ENCODE measurements at places on chromosomes 2 and 18.

DNA sequence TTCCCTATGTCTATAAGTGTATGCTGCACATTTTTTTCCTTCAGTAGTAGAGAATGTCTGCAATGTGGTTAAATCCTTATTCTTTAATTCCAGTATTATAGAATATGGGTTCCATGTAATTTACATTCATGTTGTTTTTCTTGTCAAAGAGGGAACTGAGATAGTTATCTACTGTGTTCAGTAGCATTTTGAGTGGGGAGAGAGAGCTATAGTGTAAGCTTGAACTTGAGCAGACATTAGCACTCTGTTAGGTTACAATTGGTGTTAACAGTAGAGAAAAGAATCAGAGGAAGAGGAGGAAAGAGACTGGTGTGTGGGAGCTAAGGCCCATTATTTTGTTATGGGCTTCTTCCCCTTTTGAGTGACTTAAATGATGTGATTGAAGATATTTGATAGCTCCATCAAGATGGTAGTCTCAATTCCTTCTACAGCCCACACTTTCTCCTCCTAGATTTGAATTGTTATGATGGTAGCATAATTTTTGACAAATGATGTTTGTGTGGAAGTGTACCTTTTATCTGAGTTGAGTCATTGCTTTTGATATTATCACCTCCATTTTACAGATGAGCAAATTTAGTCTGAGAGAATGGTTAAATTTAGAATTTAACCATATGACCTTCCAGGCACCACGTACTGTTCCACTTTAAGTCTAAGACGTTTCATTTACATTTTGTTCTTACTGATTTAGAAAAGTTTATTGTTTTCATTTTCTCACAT, 71.3 kb downstream of the FMNL2 start:
- no peaks in the 10 kb centered on the region for H3K36me3 ChIP-seq
- peaks cover 7% of the 10 kb centered on the region for H3K4me1 ChIP-seq
- no peak overlapping the region for H3K4me3 ChIP-seq
- peak overlapping the region; percentile 84 for H3K27ac ChIP-seq

- H3K4me1 ChIP-seq: peaks cover 4% of the 10 kb centered on the region
- DNase-seq: peak; percentile 81
- H3K27ac ChIP-seq: peak overlapping the region; percentile 92
- no peaks in the 10 kb centered on the region for H3K27me3 ChIP-seq
These were observed 535 bp downstream of the HOXD3 start for GRCh38 chr2:176157499-176158185.

GRCh38 chr2:17626986-17627385, 86.5 kb downstream of the VSNL1 start:
- no peak for DNase-seq
- H3K27ac ChIP-seq: no peak overlapping the region
- no peaks in the 10 kb centered on the region for H3K4me1 ChIP-seq
- H3K36me3 ChIP-seq: no peaks in the 10 kb centered on the region

- H3K27me3 ChIP-seq: no peaks in the 10 kb centered on the region
- H3K36me3 ChIP-seq: no peaks in the 10 kb centered on the region
- peaks cover 6% of the 10 kb centered on the region for H3K4me1 ChIP-seq
- peak overlapping the region; percentile 90 for H3K27ac ChIP-seq
- H3K4me3 ChIP-seq: no peak overlapping the region
- DNase-seq: peak; percentile 53
These were observed 132.7 kb upstream of the XPO1 start for GRCh38 chr2:61670591-61671501.

DNA sequence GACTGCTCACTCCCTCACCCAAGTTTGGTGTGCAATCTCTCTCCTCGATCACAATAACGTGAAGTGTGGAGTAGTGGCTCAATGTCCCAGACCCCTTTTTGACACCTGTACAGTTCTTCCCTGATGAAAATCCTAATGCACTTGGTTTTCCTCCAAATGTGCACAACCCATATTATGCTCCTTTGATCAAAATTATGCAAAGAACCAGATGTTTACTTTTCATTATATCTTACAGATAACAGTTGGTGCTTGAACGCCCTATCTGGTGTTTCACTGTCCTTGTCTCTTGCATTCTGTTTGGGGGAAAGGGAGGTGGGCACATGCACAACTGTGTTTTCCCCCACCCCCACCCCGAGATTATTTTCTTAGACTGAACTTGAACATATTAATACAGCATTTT, 85.0 kb upstream of the CREB1 start:
- no peaks in the 10 kb centered on the region for H3K4me1 ChIP-seq
- no peaks in the 10 kb centered on the region for H3K27me3 ChIP-seq
- no peaks in the 10 kb centered on the region for H3K36me3 ChIP-seq

GRCh38 chr2:191804766-191805165, 42.1 kb downstream of the CAVIN2 start:
- no peak overlapping the region for H3K27ac ChIP-seq
- H3K4me3 ChIP-seq: no peak overlapping the region
- H3K4me1 ChIP-seq: no peaks in the 10 kb centered on the region
- no peak for DNase-seq
- no peaks in the 10 kb centered on the region for H3K36me3 ChIP-seq

GRCh38 chr18:56921896-56922480, 224.9 kb upstream of the BOD1L2 start:
- no peaks in the 10 kb centered on the region for H3K4me1 ChIP-seq
- no peak overlapping the region for H3K4me3 ChIP-seq
- DNase-seq: no peak
- no peaks in the 10 kb centered on the region for H3K36me3 ChIP-seq

GRCh38 chr2:27954221-27954673, 63.7 kb downstream of the BABAM2 start:
- H3K27ac ChIP-seq: peak overlapping the region; percentile 52
- no peaks in the 10 kb centered on the region for H3K36me3 ChIP-seq
- H3K4me3 ChIP-seq: no peak overlapping the region
- no peaks in the 10 kb centered on the region for H3K4me1 ChIP-seq
- H3K27me3 ChIP-seq: no peaks in the 10 kb centered on the region
- no peak for DNase-seq

GRCh38 chr18:54794823-54795222, 33.5 kb upstream of the RAB27B start:
- H3K4me1 ChIP-seq: no peaks in the 10 kb centered on the region
- DNase-seq: no peak
- H3K27ac ChIP-seq: no peak overlapping the region
- no peak overlapping the region for H3K4me3 ChIP-seq

- H3K27ac ChIP-seq: no peak overlapping the region
- no peak for DNase-seq
- no peaks in the 10 kb centered on the region for H3K4me1 ChIP-seq
- H3K4me3 ChIP-seq: no peak overlapping the region
- no peaks in the 10 kb centered on the region for H3K27me3 ChIP-seq
These were observed 15.7 kb upstream of the DPP10 start for GRCh38 chr2:114426756-114427155.

DNA sequence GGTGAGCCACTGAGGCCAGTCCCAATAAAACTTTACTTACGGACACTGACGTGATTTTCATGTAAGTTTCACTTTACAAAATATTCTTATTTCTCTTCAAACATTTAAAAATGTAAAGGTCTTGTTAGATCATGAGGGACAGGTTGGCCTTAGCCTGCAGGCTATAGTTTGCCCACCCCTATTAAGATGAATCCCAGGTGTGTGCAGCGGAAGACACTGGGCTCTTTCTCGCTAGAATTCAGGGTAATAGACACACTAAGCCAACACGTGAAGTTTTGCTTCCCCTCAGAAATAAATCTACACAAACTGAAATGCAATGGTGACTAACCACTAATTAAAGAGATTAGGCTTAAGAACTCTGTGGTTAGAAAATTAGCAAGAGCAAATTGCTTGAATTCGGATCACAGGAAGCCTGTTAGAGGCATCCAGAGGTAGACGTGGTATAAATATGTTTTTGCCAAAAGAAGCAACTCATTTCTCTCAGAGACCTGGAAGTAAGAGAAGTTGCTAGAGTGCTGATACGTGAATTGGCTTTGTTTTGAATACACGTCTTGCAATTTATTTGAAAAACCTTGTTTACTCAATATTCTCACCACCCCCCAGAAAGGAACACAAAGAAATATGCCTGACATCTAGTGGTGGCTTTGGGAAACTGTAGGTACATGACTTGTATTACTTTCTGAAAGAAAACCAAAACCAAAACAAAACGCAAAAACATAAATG, 151.6 kb downstream of the DTNB start:
- H3K27ac ChIP-seq: no peak overlapping the region
- peak overlapping the region; percentile 61 for H3K4me3 ChIP-seq
- H3K27me3 ChIP-seq: no peaks in the 10 kb centered on the region
- H3K36me3 ChIP-seq: no peaks in the 10 kb centered on the region
- peaks cover 5% of the 10 kb centered on the region for H3K4me1 ChIP-seq
- DNase-seq: peak; percentile 89

GRCh38 chr2:138559641-138560040, 58.1 kb downstream of the SPOPL start:
- H3K27me3 ChIP-seq: no peaks in the 10 kb centered on the region
- H3K4me3 ChIP-seq: no peak overlapping the region
- no peaks in the 10 kb centered on the region for H3K4me1 ChIP-seq
- DNase-seq: no peak
- no peak overlapping the region for H3K27ac ChIP-seq
- peaks cover 6% of the 10 kb centered on the region for H3K36me3 ChIP-seq

GRCh38 chr2:162731917-162732804, 106.4 kb downstream of the KCNH7 start:
- H3K27me3 ChIP-seq: no peaks in the 10 kb centered on the region
- DNase-seq: no peak
- no peaks in the 10 kb centered on the region for H3K36me3 ChIP-seq
- no peaks in the 10 kb centered on the region for H3K4me1 ChIP-seq
- no peak overlapping the region for H3K27ac ChIP-seq

DNA sequence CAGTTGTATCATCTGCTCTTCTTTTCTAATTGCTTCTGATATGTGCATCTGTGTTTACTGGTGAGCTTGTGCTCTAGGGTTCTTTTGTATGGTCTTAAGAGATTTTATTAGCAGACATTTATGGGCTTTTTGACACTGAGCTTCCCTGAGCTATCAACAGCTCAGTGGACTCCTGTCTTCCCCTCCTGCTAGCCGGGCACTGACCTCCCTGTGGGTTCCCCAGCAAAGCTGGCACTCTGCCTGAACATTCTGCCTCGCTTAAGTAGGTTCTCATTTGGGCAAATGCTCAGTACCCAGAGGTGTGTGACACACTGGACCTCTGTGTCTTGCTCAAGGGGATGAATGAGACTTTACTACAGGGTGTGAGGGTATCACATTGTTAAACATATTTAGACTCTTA, 15.8 kb downstream of the TRAF3IP1 start:
- H3K4me1 ChIP-seq: no peaks in the 10 kb centered on the region
- no peak overlapping the region for H3K4me3 ChIP-seq
- H3K27me3 ChIP-seq: no peaks in the 10 kb centered on the region
- H3K27ac ChIP-seq: no peak overlapping the region

GRCh38 chr18:2642771-2643170, 12.8 kb upstream of the SMCHD1 start:
- H3K27ac ChIP-seq: no peak overlapping the region
- no peaks in the 10 kb centered on the region for H3K36me3 ChIP-seq
- DNase-seq: no peak
- no peaks in the 10 kb centered on the region for H3K27me3 ChIP-seq
- H3K4me1 ChIP-seq: no peaks in the 10 kb centered on the region

DNA sequence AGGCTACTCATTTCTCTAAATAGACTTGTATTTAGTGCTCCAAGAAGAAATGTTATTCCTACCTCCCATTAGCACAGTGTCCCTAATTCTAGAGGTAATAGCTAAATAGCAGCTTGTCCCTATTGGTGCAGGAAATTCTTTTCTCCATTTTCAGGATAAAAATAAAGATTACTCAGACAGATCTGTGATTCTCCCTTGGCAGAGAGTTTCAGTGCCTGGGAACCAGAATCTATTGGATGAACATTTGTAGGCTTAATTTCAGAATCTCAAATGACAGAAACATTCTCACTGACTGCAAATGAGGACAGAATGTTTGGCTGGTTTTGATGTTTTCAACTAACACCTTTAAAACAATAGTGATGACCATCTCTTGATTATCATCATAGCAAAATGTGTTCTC, 33.3 kb upstream of the LGALSL start:
- no peaks in the 10 kb centered on the region for H3K36me3 ChIP-seq
- H3K4me1 ChIP-seq: no peaks in the 10 kb centered on the region
- H3K4me3 ChIP-seq: no peak overlapping the region
- no peaks in the 10 kb centered on the region for H3K27me3 ChIP-seq
- DNase-seq: no peak

DNA sequence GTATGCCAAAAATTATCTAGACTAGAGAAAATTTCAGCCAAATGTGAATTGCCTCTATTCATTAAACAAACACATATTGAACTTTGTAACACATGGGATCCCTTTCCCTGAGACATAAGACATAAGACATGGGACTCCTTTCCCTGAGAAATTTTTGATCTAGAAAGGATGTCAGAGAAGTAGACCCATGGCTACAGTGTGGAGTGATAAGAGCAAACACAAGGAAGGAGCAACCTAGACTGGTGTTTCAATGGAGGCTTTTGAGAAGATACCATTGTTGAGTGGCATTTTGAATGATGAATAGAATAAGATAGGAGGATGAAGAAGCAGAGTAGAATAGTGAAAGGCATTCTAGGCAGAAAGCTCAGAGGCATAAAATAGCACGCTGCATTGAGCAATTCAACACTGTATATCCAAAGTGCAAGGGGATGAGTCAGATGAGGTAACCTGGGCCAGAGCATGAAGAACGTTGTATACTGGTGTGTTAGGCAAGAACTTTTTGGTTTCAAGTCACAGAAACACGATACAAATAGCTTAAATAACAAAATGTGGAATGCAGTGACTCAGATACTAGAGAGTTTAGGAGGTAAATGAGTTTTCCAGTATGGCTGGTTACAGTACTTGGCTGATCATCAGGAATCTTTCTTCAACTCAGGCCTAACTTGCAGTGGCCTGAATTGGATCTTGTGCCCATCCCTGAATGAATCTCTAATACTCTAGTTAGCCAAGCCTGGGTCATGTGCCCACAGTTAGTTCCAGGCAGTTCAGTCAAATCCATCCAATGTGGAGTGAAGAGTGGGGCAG, 129.8 kb upstream of the TANK start:
- no peaks in the 10 kb centered on the region for H3K4me1 ChIP-seq
- no peak overlapping the region for H3K27ac ChIP-seq
- DNase-seq: no peak
- no peak overlapping the region for H3K4me3 ChIP-seq
- no peaks in the 10 kb centered on the region for H3K36me3 ChIP-seq

DNA sequence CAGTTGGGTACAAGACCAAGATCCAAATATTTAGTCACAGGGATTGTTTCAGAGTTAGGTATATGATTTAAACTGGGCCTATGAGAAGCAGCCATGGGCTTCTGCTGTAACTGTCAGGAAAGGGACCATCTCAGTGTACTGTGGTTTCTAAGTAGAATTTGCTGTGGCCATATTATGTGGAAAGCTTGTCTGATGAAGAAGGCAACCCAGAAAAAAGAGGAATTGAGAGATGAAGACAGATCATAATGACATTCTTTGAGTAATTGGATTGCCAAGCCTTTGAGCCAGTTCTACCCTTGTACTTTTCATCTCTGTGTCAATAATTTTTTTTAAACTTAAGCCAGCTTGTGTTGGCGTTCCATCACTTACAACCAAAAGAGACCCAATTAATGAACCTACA, 259.6 kb downstream of the NUP35 start:
- H3K36me3 ChIP-seq: no peaks in the 10 kb centered on the region
- H3K27me3 ChIP-seq: no peaks in the 10 kb centered on the region
- DNase-seq: no peak
- no peak overlapping the region for H3K27ac ChIP-seq
- H3K4me3 ChIP-seq: no peak overlapping the region

- no peaks in the 10 kb centered on the region for H3K4me1 ChIP-seq
- DNase-seq: no peak
- H3K4me3 ChIP-seq: no peak overlapping the region
- no peaks in the 10 kb centered on the region for H3K27me3 ChIP-seq
- H3K36me3 ChIP-seq: no peaks in the 10 kb centered on the region
These were observed 54.8 kb downstream of the MBD2 start for GRCh38 chr18:54169431-54170403.

- no peak overlapping the region for H3K27ac ChIP-seq
- no peaks in the 10 kb centered on the region for H3K27me3 ChIP-seq
- no peaks in the 10 kb centered on the region for H3K36me3 ChIP-seq
- no peak for DNase-seq
These were observed 15.7 kb upstream of the FZD7 start for GRCh38 chr2:202017940-202018339.

Measured in kidney (tissue), 22 donors.